Activated CD8-positive, alpha-beta memory T cell treated with anti-CD3 and anti-CD28 coated beads, Interleukin-2, amount 10 ng/mL, durations not matched to agents 7 days and 5 days (primary cell): ENCODE measurements at places on chromosomes 13 and 19. TPM values are rescaled to one million over a fixed set of nuclear protein-coding genes. Genes with fewer than 3 reads are reported as not detected.

TSHZ3 gene
- 1.5 TPM for total RNA-seq

- peak overlapping the region; percentile 96 for H3K4me3 ChIP-seq
- H3K27me3 ChIP-seq = no peaks in the 10 kb centered on the region
- H3K27ac ChIP-seq = peak overlapping the region; percentile 100
- no peak for DNase-seq
Measured at GRCh38 chr19:13152356-13152973, 2.3 kb downstream of the IER2 start.

- no peaks in the 10 kb centered on the region for H3K36me3 ChIP-seq
- H3K27me3 ChIP-seq = no peaks in the 10 kb centered on the region
- H3K4me3 ChIP-seq = no peak within 1 kb of the TSS
- H3K4me1 ChIP-seq = no peaks in the 10 kb centered on the region
Measured at GRCh38 chr19:53631949-53632407, at the start of gene DPRX. DPRX (plus strand) TSS chr19:53631999; CDS start chr19:53632107, 108 bp downstream.

DNA sequence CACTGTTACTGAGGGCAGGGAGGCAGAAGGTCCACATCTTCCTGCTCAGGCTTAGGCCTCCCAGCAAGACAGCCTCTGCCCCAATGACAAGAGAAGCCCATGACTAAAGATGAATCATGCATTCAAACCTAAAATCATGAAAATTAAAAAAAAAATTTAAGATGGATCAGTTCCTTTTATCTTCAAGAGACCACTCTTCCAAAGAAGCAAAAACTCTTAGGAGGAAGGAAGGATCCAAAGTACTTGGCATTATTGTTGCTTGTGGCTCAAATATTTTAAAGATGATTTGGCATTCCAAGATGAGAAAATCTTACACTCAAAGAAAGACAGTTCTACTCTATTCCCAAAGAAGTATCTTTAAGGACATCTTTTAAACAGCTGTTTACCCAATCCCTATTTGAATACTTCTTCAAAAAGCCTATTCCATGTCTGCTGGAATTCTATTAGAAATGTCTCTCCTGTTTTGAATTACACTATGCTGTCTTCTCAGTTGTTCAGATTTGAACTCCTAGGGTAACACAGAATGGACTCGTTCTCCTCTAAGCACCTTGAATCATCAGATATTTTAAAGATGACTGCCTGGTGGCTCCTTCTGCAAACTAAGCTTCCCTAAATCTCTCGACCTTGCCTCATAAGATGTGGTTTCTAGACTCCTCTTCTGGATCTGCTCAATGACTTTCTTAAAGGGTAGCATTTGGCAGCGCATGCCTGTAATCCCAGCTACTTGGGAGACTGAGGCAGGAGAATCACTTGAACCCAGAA, 7.0 kb downstream of the SERP2 start:
- DNase-seq = no peak
- H3K36me3 ChIP-seq = no peaks in the 10 kb centered on the region
- peaks cover 36% of the 10 kb centered on the region for H3K27me3 ChIP-seq

DNA sequence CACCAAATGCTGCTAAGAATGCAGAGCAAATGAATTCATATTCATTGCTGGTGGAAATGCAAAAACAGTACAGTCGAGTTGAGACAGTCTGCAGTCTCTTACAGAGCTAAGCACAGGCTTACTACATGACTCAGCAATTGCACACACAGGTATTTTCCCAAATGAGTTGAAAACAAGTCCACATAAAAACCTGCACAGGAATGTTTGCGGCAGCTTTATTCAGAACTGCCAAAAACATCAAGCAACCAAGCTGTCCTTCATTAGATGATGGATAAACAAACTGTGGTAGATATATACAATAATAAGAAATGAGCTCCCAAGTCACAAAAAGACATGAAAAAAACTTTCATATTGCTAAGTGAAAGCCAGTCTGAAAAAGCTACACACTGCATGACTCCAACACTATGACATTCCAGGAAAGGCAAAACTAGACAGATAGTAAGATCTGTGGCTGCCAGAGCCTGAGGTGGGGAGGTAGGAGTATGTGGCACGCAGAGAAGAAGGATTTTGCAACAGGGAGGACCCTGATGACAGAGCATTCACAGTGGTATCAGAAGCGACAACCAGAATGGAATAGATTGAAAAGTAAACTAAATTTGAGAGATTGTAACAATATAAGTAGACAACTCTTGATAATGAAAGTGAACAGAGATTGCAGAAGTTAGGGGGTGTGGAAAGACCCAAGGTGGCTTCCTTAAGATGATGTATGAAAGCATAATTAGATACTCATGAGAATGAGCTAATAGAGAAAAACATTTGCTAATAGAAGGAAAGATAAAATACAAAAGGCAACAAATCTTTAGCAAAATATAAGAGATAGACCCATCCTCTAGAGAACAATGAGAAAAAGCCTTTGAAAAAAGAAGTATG, 52.7 kb downstream of the TSC22D1 start:
- DNase-seq = no peak
- no peaks in the 10 kb centered on the region for H3K27me3 ChIP-seq
- no peak overlapping the region for H3K27ac ChIP-seq
- H3K4me3 ChIP-seq = no peak overlapping the region

GRCh38 chr13:99363949-99364348, 56.8 kb upstream of the GPR183 start:
- H3K4me1 ChIP-seq = peaks cover 76% of the 10 kb centered on the region
- no peak for DNase-seq
- no peaks in the 10 kb centered on the region for H3K27me3 ChIP-seq
- H3K4me3 ChIP-seq = no peak overlapping the region
- no peak overlapping the region for H3K27ac ChIP-seq

NBEA gene
- 0.12 TPM for total RNA-seq

DNA sequence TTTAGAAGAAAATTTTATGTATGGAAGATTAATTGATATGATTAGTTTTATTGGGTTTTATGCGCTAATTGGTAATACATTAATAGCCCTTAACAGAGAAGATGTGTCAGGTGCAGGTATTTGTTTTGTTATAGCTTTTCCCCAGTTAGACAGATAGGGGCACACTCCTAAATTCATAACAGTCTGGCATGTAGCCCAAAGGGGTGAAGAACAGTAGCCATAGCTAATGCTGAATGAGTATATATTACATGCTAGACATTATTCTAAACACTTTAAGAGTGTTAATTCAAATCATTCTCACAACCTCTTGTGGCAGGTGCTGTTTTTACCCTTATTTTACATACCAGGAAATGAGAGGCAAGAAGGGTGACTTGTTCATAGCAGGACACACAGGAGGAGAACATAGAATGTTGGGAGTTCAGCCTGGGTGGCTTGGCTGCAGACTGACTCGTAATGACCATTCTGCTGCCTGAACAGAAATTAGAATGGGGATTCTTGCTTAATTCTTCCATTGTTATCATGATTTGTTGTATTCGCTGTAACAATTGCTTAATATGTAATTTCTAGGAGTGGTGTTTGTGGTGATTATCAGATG, 20.1 kb downstream of the PCCA start:
- no peaks in the 10 kb centered on the region for H3K27me3 ChIP-seq
- no peak overlapping the region for H3K4me3 ChIP-seq
- DNase-seq = no peak

CFAP97D2 gene
- not detected for total RNA-seq

NCR1 gene
- 0.80 TPM for total RNA-seq

DNA sequence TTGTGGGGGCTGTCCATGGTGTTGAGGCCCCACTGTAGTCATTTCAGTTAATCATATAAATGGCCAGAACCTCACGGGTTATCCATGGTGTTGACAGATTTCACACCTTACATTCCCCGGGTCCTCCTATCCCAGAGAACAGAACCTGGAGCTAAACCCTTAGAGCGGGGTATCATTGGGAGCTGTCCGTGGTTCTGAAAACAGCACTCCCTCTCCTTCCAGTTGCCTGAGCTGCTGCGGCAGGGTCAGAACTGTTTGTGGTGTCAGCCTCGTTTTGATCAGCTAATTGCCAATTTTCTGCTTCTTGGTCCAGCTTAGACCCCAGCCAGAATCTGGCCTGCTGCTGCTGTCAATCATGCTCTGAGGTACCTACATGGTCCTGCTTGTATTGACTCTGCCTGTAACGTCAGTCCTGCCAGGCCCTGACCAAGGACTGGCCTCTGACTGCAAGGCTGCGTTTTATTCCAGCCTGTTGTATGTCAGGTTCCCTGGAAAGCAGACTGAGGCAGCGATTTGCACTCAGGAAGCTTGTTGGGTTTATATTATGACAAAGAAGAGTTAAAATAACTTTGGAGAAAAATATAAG, 55.8 kb upstream of the KCTD15 start:
- no peaks in the 10 kb centered on the region for H3K27me3 ChIP-seq
- no peak overlapping the region for H3K27ac ChIP-seq
- no peaks in the 10 kb centered on the region for H3K4me1 ChIP-seq
- H3K4me3 ChIP-seq = no peak overlapping the region
